ENCODE measurements at places on chromosomes 5 and 9. TPM values are rescaled to one million over a fixed set of nuclear protein-coding genes. Genes with fewer than 3 reads are reported as not detected.

CYLC2 gene
- total RNA-seq: not detected

DENND1A gene
- 13.2 TPM for total RNA-seq

DNA sequence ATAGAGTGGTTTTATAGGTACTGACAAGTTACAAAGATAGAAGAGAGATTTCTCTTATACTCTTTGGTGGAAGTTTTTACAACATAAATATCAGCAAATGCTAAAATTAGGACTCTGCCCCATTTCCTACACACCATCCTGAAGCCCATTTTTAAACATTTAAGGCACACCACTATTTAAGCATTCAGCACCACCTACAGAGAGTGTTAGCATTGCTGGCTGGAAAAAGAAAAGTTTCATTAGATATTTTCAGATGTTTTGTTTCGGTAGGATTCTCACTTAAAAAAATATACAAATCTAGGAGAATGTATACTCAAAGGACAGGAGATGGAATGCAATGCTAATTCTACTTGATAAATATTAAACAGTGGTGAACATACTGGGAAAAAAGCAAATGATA is 192.9 kb upstream of the HAPLN1 start:
- no peak for DNase-seq

PSMD5 gene
- total RNA-seq: 15.3 TPM

GRCh38 chr9:127629468-127630081 is 17.5 kb downstream of the STXBP1 start:
- DNase-seq: no peak

LIFR gene
- 74.5 TPM for total RNA-seq
